T-helper 17 cell (primary cell): ENCODE measurements at places on chromosomes 4 and X.

GRCh38 chr4:2623442-2623841 is 87.0 kb downstream of the FAM193A start:
- no peak for DNase-seq

DNA sequence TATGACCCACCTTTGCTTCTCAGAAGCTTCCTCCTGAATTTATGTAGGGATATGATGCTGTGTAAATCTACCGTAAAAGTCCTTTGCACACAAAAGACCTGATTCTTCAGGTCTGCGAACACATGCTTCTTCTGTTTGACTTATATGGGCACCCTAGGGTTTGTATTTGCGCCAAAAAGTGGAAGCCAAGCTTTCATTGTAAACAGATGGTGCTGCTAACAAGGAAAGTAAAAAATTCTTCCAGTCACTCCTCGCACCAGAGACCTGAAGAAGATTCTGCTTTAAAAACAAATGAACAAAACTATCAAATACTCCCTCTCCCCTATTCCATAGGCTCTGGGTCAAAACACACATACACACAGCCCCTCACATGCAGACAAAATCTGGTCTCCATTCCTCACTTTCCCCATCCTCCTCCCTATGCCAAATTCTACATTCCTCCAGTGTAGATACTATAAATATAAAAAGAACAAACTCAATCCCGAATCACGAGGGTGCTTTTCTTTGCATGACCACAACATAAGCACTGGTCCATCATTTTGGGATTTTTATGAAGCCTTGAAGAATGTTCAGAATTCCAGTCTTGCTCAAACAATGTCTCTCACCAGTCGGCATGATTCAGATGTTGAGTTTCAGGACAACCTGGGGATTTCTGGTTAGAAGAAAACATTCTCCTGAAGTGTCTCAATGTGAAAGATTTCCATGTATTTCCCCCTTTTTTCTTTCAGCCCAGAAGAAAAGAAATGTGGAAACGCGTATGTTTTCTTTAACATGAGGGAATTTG is 125.1 kb downstream of the PALLD start:
- no peak for DNase-seq

GRCh38 chr4:73456177-73457022 is 20.4 kb downstream of the AFP start:
- DNase-seq: no peak

GRCh38 chr4:147968641-147969040 is 236.8 kb downstream of the ARHGAP10 start:
- DNase-seq: no peak

DNA sequence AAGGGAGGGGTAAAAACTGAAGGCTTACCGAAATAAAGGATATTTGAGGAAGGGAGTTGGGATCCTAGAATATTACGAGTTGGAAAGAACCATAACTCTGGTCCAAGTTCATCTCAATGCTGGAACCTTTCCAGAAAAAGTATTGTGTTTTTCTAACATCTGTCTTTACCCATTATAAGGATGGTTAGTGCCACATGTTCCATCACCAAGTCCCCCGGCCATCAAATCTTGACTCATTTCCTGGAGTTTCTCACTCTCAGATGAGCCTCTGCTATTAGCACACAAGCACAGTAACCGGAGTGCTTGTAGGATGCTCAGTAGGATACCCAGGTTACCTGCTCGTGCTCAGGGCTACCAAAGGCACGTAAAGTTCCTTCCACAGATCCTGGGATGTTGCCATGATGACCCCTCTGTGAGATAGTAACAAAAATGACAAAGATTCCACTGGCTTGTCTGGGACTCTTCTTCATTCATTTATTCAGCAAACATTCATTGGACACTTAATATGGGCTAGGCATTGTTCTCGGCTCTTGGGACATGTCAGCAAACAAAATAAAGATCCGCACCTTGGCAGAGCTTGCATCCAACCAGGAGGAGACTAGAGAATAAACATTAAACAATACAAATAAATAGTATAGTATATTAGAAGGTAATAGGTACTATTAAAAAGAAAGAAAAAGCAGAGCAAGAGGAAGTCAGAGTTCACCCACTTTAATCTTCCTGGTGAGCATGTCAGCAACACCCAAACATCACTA is 36.3 kb downstream of the PKD2 start:
- no peak for DNase-seq

- no peak for DNase-seq
Measured at GRCh38 chr4:45063696-45064095, 337.3 kb upstream of the GNPDA2 start.

- no peak for DNase-seq
Measured at GRCh38 chr4:77800483-77801259, 18.5 kb downstream of the CNOT6L start.

GRCh38 chr4:168059251-168059650 is 33.1 kb upstream of the ANXA10 start:
- DNase-seq: no peak

- DNase-seq: no peak
Measured at GRCh38 chr4:2059046-2059725, at the start of gene NAT8L. Gene NAT8L (plus strand): TSS chr4:2059327. CDS start chr4:2059512, 185 bp downstream.

GRCh38 chrX:102684772-102685520 is 27.3 kb upstream of the GPRASP2 start:
- no peak for DNase-seq

GRCh38 chr4:80578001-80578400 is 242.5 kb downstream of the CFAP299 start:
- DNase-seq: no peak

DNA sequence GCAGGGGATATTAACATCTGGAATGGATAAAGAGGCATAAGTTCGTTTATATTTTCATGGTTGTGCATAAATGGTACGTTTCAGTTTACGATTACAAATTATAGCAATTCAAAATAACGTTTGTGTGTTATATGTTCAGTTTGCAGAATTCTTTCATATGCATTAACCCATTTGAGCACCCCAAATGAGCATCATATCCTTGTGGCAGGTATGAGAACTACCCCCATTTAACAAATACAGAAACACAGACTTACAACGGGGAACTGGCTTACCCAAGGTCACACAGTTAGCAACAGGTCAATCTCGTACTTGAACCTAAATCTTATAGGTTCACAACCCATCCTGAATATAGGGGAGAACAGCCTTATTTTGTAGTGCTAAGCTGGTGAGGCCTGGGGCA is 33.1 kb downstream of the EDNRA start:
- no peak for DNase-seq

DNA sequence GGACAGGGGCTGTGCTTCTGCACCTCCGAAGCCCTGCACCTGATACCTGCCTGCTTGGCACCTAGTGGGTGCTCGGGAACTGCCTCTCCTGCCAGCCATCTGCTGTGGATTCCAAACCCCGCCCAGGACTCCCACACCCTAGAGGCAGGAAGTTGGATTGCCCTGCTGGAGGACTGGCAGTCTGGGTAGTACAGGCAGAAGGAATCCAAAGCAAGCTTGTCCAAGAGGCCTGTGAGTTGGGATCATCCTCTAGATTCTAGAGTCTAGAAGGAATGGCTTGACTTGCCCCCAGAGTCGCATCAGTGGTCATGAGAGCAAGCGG is 64.6 kb upstream of the MTM1 start:
- DNase-seq: no peak

DNA sequence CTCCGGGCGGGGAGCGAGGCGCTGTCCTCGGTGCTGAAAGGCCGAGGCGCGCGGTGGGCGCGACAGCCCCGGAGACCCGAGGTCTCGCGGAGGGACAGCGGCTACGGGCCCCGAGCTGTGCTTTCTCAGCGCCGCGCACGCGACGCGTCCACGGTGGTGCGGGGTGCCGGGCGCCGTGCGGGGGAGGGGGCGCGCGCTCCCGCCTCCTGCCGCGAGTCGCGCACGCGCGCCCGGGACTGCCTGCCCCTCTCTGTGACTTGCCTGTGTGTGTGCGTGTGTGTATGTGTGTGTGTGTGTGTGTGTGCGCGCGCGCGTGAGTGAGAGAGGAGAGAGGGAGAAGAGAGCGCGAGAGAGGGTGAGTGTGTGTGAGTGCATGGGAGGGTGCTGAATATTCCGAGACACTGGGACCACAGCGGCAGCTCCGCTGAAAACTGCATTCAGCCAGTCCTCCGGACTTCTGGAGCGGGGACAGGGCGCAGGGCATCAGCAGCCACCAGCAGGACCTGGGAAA is at the start of gene GRIA2:
GRIA2 (plus strand) TSS at position 358 of the 511 bp plus-strand sequence. CDS start 315 bp downstream, outside the sequence.
- DNase-seq: no peak

DNA sequence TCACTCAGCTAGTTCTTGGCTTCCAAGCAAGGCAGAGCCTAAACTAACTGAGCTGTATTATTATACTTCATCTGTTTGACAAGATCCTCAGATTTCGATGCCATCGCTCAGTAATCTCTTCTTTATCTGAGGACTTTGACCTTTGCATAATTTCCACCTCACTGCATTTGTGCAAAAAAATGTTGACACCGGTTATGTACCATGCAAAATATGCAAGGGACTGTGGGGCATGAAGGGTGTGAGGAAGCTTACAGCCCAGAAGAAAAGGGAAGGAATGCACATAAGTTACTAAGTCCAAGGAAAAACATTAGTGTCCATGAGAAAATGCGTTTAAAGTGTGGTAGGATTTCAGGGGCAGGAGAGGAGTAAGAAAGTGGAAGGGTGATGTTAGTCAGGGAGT is 295.4 kb downstream of the PACRGL start:
- no peak for DNase-seq

- DNase-seq: no peak
Measured at GRCh38 chrX:49809891-49810632, 19.0 kb upstream of the PAGE4 start.

GRCh38 chrX:1196436-1196835 is 16.0 kb downstream of the CRLF2 start:
- no peak for DNase-seq

GRCh38 chr4:80035336-80035735 is 37.7 kb downstream of the ANTXR2 start:
- DNase-seq: no peak

GRCh38 chr4:37821953-37822605 is 4.4 kb upstream of the PGM2 start:
- DNase-seq: no peak

DNA sequence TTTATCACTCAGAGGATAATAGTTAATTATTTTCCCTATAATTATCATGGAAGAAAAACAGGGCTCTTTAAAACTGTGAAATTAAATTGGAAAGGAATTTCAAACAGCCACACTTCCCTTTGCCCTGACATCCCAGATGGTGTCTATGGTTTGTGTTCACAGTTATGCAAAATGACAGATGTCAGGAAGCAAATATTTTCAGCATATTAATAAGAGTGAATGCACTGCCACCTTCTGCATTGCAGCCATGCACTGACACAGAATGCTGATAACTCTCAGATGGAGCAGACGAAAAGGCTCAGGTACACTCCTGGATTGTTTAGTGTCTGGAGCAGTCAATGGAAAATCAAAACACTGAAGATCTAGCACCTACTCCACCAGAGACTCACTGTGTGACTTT is 57.6 kb downstream of the RWDD4 start:
- DNase-seq: no peak

DNA sequence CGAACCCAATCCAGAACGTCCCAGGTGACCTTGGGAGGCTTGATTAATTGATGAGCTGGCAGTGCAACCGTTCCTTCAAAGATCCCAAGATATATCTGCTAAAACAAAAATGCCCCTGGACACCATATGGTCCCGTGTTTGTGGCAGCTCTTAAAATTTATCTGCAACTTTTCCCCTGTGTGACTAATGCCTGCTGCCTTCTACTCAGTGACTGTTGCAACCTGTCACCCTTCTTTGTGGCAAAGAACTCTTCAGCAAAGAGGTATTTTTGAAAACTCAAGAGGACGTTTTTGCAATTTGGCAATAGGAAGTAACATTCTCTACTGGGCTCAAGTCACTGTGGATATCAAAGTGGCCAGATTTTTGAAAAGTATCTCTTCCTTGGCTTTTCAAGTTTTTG is 75.8 kb upstream of the SOD3 start:
- DNase-seq: no peak

GRCh38 chrX:147179625-147180024 is 365.1 kb upstream of the CXorf51A start:
- DNase-seq: no peak

DNA sequence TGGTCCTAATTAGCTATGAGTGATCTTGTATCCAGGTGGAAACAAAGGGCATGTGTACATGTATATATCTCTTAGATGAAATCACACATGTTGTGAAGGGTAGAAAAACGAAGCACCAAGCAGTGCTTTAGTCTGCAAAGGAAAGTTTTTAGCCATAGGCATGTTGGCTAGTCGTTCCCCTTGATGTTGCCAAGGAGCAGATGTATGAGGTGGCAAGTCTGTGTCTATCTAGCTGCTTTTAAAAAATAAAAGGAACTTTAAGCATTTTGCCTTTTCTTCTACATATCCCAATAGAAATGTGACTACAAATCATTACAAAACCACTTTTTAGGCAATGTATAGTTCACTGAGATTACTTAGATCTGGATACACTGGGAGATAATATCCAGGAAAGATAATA is 63.1 kb downstream of the NSUN7 start:
- DNase-seq: no peak
